ENCODE measurements at places on chromosomes 5 and 9. TPM values are rescaled to one million over a fixed set of nuclear protein-coding genes. Genes with fewer than 3 reads are reported as not detected.

- no peak overlapping the region for H3K4me3 ChIP-seq
- no peak for DNase-seq
- peaks cover 5% of the 10 kb centered on the region for H3K36me3 ChIP-seq
- H3K27me3 ChIP-seq: no peaks in the 10 kb centered on the region
- H3K27ac ChIP-seq: no peak overlapping the region
Observed at GRCh38 chr9:99050292-99050911, 54.5 kb upstream of the TGFBR1 start.

DNA sequence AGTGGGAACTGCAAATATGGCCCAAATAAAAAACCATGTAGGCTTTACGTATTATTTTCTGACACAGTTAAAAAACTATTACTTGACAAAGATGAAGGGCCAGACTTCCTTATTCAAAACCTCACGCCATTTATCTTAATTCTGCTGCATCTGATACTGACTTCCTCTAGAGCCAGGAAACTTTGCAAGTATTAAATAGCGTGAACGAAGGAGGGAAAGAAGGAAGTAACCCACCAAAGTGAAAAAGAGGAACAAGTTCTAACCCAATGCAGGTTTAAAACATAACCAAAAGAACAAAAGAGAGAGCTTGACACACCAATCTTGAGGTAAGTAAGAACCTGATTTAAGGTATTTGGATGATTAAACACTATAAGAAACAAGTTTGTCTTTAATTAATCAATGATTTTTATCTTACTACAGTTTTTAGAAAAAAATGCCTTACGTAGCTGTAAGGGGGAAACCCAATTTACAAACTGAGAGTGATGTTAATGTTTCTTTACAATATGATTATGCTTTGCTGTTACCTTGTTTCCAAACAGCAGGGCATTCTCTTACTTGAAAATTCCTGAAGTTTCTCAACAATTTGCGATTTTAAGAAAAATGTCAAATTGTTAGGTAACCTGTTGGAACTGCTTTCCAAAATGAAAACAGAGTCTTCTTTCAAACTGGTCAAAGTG lies at the start of gene GAPT:
Gene GAPT (plus strand): TSS at position 220 of the 677 bp plus-strand sequence. CDS start 3,102 bp downstream, outside the sequence.
- H3K36me3 ChIP-seq: no peaks in the 10 kb centered on the region
- DNase-seq: no peak

The DNAJC18 gene
- 4.5 TPM for total RNA-seq

- peak overlapping the region; percentile 74 for H3K27ac ChIP-seq
- DNase-seq: peak; percentile 46
- H3K4me1 ChIP-seq: peaks cover 31% of the 10 kb centered on the region
- peaks cover 2% of the 10 kb centered on the region for H3K27me3 ChIP-seq
- peaks cover 9% of the 10 kb centered on the region for H3K36me3 ChIP-seq
- no peak overlapping the region for H3K4me3 ChIP-seq
Observed at GRCh38 chr9:4923580-4924544, 61.2 kb upstream of the JAK2 start.

GRCh38 chr5:6448622-6449464 lies at the start of gene UBE2QL1:
Gene UBE2QL1, plus strand, starts transcription at chr5:6448859. Its CDS starts 35 bp downstream, at chr5:6448894.
- peaks cover 4% of the 10 kb centered on the region for H3K4me1 ChIP-seq
- H3K27ac ChIP-seq: no peak within 1 kb of the TSS
- H3K4me3 ChIP-seq: peak within 1 kb of the TSS; percentile 32
- DNase-seq: no peak

GRCh38 chr9:97855899-97856298 lies 2.9 kb downstream of the FOXE1 start:
- no peak overlapping the region for H3K27ac ChIP-seq
- H3K4me3 ChIP-seq: no peak overlapping the region
- H3K36me3 ChIP-seq: peaks cover 5% of the 10 kb centered on the region
- no peak for DNase-seq
- H3K27me3 ChIP-seq: peaks cover 81% of the 10 kb centered on the region

DNA sequence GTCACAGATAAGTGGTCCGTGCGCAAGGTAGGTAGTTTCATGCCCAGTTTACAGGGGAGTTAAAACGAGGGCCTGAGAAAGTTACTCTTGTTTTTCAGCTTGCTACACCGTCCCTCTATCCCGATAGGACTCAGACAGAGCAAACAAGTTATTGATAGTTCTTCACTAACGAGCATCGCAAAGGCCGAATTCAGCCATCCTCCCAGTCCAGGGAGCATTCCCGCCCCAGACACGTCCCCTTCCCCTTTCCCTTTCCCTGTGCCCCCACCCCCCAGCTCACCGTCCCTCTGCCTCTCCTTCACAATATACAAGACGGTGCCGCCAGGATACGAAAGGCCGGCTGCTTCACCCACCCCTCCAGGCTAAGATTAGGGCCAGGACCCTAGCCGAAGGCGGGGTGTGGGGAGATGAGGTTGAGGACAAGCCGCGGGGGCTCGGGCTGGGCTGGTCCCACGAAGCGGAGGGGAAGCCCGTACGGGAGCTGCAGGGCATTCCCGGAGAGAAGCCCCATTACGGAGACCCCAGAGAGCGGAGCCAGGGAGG lies 599 bp downstream of the KIAA1191 start:
- H3K27me3 ChIP-seq: no peaks in the 10 kb centered on the region
- peak; percentile 23 for DNase-seq
- peaks cover 30% of the 10 kb centered on the region for H3K36me3 ChIP-seq
- H3K4me3 ChIP-seq: peak overlapping the region; percentile 98
- H3K27ac ChIP-seq: peak overlapping the region; percentile 96
- peaks cover 40% of the 10 kb centered on the region for H3K4me1 ChIP-seq

- no peak overlapping the region for H3K4me3 ChIP-seq
- peaks cover 2% of the 10 kb centered on the region for H3K4me1 ChIP-seq
- no peak for DNase-seq
- H3K36me3 ChIP-seq: no peaks in the 10 kb centered on the region
- peaks cover 13% of the 10 kb centered on the region for H3K27me3 ChIP-seq
Observed at GRCh38 chr5:170366276-170366675, 22.9 kb downstream of the KCNMB1 start.

DNA sequence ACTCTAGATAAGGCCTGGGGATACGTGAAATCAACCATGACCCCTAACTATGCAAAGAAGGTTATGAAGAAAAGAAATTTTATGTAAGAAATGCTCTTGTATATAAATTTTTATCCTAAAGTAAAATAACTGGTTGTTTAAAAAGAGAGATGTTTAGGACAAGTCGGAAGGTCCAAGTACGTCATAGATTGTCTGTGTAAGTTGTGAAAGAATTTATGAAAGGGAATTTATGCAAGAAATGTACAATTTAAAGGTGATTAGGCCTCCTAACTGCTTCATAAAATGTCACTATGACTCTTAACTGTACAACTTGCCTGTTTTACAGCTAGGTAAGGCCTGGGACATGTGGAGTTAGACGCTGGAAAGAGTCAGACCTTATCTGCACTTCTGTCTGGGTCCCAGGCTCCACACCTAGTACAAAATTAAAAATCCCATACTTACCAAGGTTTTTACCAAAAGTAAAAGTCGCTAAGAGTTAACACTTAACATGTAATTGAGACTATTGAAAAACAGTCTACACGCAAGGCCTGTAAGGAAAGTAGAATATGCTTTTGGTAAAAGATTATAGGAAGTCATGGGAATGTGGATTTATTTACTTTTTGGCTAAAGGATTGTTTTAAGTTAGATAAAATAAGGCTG lies 77.4 kb downstream of the KIAA0825 start:
- H3K36me3 ChIP-seq: peaks cover 8% of the 10 kb centered on the region
- no peak for DNase-seq
- H3K27me3 ChIP-seq: no peaks in the 10 kb centered on the region
- no peak overlapping the region for H3K27ac ChIP-seq

DNA sequence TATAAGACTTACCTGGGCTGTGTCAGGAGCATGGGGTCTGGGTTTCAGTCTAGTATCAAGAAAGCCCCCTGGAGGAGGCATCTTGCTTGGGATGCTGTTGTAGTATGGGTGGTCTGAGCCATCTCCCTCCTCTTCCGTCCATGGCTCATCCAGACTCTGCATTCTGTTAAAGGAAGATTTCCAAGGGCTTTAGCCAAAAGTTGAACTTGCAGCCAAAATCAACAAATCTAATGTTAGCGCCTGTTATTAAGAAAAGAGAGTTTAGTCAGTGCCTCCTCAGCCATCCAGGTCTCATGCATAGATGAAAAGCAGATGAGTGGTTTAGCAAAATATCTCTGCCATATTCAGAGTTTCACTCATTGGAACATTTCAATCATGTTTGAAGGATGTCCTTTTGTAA lies 55.6 kb downstream of the S1PR3 start:
- H3K27me3 ChIP-seq: peaks cover 10% of the 10 kb centered on the region
- DNase-seq: no peak
- H3K4me1 ChIP-seq: no peaks in the 10 kb centered on the region
- H3K4me3 ChIP-seq: no peak overlapping the region

The BARX1 gene
- total RNA-seq: not detected

DNA sequence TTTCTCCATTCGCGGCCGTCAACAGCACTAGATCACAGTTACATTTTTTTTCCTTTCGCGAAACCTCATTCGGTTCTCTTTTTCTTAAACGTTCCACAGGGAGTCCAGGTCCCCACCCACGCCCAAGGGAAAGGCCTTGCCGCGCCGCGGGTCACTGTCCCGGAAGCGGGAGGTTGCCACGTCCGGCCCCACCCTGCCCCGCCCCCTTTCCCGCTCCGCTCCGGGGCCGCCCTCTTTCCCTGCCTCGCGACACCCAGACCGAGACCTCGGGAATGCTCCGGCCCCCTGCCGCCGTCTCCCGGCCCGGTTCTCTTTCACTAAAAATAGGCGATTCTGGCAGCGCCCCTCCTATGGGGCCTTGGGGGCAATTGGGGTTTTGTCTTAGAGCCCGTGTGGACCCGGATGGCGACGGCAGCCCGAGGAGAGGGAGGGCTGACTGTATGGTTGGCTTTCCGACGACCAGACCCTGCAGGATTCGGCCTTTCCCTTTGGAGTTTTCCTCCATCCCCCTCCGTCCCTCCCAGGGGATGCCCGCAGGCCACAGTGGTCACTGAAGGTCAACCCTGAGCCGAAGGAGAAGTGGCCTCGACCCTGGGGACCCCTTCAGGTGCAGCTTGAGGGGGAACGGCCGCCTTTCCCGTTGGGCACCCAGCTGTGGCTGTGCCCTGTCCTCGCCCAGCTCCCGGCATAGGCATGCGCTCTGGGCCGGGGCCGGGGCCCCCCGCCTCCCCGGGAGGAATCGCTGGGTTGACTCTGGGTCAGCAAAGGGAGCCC lies 2.8 kb upstream of the RACK1 start:
- H3K4me1 ChIP-seq: peaks cover 70% of the 10 kb centered on the region
- H3K4me3 ChIP-seq: peak overlapping the region; percentile 98
- peaks cover 47% of the 10 kb centered on the region for H3K36me3 ChIP-seq
- peak overlapping the region; percentile 94 for H3K27ac ChIP-seq

DNA sequence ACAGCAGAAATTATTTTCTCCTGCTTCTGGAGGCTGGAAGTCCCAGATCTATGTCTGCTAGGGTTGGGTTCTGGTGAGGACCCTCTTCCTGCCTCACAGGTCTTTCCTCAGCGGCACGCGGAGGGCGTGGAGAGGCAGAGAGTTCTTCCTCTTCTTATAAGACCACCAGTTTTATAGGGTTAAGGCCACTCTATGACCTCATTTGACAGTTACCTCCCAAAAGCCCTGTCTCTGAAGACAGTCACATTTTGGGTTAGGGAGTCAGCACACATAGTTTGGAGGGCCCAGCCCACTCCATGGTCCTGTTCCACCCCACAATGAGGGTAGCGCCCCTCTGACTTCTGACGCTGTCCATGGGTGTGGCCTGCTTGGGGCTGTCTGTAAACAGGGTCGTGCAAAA lies 46.7 kb downstream of the TRIP13 start:
- H3K4me3 ChIP-seq: no peak overlapping the region
- H3K27me3 ChIP-seq: peaks cover 34% of the 10 kb centered on the region
- DNase-seq: no peak
- H3K27ac ChIP-seq: no peak overlapping the region
- H3K4me1 ChIP-seq: peaks cover 7% of the 10 kb centered on the region
- no peaks in the 10 kb centered on the region for H3K36me3 ChIP-seq

GRCh38 chr9:116251366-116251765 lies 97.8 kb downstream of the PAPPA start:
- no peaks in the 10 kb centered on the region for H3K27me3 ChIP-seq
- no peaks in the 10 kb centered on the region for H3K4me1 ChIP-seq
- no peak overlapping the region for H3K4me3 ChIP-seq

The LRRC19 gene
- total RNA-seq: not detected

GRCh38 chr5:77010243-77010642 lies 20.0 kb upstream of the AGGF1 start:
- H3K27me3 ChIP-seq: peaks cover 12% of the 10 kb centered on the region
- H3K36me3 ChIP-seq: no peaks in the 10 kb centered on the region
- peaks cover 13% of the 10 kb centered on the region for H3K4me1 ChIP-seq
- no peak overlapping the region for H3K4me3 ChIP-seq
- H3K27ac ChIP-seq: no peak overlapping the region

GRCh38 chr5:145775411-145775810 lies 59.7 kb downstream of the PRELID2 start:
- H3K27me3 ChIP-seq: no peaks in the 10 kb centered on the region
- H3K4me1 ChIP-seq: no peaks in the 10 kb centered on the region
- DNase-seq: no peak
- no peak overlapping the region for H3K27ac ChIP-seq
- no peak overlapping the region for H3K4me3 ChIP-seq
